ENCODE measurements at places on chromosomes 16 and 17. TPM values are rescaled to one million over a fixed set of nuclear protein-coding genes. Genes with fewer than 3 reads are reported as not detected.

DNA sequence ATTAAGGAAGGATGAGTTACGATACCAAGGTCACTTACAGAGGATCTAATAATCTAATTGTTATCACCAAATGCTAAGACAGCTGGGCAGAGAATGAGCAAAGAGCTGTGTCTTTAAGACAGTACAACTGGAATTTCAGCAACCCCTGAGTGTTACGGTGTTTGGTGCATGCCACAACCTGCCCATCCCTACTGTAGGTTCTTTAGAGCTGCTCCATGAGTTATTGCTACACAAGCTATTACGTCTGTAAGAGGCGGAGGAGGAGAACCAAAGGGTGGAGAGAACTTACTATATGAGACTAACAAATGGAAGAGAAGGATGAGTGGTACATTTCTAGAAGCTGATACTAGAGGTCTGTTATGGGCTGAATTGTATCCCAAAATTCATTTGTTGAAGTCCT, 14.2 kb upstream of the C17orf78 start:
- DNase-seq: peak; percentile 26

DNA sequence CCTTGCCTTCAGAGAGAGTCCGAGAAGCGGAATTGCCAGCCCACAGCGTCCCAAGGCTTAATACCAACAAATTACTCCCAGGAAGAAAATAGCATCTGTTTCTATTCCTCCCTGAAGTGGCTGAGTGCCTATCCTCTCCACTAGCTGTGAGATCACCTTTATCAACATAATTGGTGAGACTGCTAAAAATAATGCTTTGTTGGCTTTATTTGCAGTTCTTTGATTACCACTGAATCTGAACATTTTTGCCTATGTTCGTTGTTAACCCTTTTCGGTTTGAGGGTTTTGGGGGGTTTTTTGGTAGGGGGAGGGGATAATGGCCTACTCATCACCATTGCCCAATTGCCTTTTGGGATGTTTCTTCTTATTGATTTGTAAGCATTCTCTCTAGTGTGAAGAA, 31.0 kb downstream of the MMP15 start:
- DNase-seq: no peak

DNA sequence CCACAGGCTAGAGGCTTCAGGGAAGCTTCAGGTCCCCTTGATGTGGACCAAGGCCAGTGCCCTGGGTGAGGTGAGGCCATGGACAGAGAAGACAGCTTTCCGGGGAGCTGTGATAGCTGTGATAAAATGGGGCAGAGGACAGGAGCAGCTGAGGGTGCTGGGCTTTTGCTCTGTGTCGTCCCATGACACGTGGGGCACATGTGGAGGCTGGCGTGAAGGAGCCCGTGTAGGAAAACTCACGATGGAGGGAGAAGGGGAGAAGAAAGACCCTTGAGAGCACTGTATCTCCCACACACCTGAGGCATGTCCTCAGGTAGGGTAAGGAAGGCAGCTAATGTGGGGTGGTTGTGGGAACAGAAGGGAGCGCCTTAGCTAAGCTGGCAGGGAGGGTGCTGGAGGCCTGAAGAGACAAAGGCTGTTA, 21.3 kb downstream of the B9D1 start:
- no peak for DNase-seq

MRPS7 gene
- 39.6 TPM for total RNA-seq

Measured in skin of body (tissue), 3 donors.